ENCODE measurements at places on chromosomes 1 and 21.

GRCh38 chr1:27646676-27647075 lies 11.7 kb upstream of the FGR start:
- DNase-seq = no peak

- no peak for DNase-seq
Observed at GRCh38 chr1:111369177-111369576, 58.4 kb downstream of the OVGP1 start.

DNA sequence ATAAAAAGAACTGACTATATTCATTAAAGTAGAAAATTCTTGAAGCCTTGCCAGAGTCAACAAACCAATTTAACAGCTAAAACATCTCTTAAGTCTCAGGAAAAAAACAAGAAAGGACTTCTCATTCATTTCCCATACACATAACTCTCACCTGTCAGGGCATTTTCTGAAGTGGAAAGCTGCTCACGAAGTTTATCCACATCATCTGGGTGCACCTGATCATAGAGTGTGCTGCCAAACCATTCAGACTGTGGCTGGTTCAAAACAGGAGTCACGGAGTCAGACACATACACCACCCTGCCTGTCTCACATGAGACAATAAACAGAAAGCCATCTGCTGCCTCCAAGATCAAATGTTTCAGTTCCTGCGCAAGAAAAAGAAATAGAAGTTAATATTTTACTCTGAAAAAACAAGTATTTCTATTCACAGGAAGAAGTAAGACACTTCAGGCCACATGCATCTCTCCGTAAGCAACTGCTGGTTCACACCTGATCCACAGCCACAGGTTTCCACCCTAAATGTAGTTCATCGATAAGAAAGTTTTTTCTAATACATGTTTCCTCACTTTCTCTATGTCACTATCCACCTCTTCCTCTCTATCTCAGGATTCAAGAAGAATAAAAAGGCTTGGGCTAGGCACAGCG lies 28.2 kb upstream of the CTSK start:
- DNase-seq = peak; percentile 3

DNA sequence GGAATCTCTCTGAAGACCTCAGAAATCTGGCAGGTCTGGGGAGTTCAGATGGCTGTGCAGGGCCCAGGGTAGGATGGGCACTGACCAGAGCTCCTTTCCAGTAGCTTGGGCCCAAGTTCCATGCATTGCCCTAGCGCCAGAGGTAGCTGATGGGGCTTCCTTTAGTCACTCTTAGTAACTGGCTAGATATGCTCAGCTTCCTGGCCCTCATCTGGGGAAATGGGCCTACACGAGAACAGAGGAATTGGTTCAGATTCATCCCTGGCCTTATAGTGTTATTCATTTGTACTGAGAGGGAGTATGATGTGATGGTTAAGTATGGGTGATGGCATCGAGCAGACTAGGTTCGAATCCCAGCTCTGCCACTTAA lies 15.5 kb upstream of the PSMB2 start:
- no peak for DNase-seq

Measured in astrocyte of the cerebellum (primary cell).